ENCODE measurements at places on chromosomes 7 and 10.

- DNase-seq: no peak
Observed at GRCh38 chr10:58318346-58318745, 16.5 kb upstream of the UBE2D1 start.

GRCh38 chr10:98423691-98424120, 8.7 kb upstream of the PYROXD2 start:
- no peak for DNase-seq

GRCh38 chr7:137652721-137653120, 194.1 kb downstream of the DGKI start:
- DNase-seq: no peak

DNA sequence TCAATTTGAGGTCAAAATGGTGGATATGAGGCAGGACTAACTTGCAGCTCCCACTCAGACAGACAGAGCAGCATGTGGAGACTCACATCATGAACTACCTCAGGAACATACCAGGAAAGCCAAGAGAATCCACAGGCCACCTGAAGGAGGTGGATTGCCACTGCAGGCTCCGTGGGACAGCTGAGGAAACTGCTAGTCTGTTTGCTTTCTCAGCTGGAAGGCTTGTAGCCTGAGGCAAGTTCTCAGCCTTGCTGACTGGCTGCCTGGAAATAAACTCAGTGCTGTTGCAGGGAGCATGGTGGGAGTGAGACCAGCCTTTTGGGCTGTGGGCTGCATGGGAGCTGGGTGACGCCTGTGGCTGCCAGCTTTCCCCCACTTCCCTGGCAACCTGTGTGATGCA, 202.9 kb downstream of the ZNF248 start:
- no peak for DNase-seq

DNA sequence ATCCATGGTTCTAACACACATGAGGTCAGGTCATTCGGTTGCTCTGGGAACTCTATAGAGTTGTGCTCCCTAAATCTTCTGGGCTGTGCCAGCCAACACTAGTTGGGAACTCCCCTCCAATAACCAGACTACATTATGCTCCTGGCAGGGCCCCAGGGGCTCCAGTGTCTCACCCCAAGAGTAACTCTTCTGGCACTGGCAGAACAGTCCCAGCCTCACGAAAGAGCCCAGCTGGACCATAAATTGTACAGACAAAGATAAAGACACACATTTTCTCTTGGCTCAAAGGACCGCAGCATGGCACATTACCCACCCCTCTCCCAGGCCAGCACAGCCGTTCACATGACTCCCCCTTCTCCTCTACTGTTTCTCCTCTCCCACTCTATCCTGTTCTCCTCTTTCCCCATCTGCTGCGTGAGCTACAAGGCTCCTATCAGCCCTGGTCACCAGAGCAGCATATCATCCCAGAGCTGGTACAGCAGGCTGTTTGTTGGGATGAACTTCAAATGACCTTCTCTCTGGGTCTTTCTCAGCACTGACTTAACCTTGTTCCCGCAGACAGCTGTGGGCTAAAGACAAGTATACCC, 230.6 kb downstream of the PLXNA4 start:
- no peak for DNase-seq

- DNase-seq: no peak
Observed at GRCh38 chr10:91596825-91597196, 36.1 kb downstream of the PPP1R3C start.

GRCh38 chr10:107054469-107055156, 109.9 kb downstream of the SORCS1 start:
- DNase-seq: no peak

DNA sequence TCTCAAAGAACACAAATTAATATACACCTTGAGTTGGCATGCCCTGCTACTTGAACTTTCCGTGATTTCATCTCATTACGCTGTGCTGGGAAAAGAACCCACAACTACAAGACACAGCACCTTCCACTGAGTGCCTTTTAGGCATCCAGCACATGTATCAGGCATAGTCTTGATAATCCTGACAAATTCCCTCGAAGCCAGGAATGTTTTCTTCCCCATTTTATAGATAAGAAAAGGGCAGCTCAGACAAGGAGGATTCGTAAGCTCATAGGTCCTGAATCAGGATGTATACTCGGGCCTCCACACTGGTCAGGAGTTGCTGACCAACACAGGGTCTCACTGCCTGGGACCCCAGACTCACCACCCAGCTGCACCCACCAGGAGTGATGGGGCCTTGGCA, 368.6 kb downstream of the TNS3 start:
- DNase-seq: no peak

GRCh38 chr7:132830941-132831340, 250.9 kb downstream of the CHCHD3 start:
- DNase-seq: no peak

DNA sequence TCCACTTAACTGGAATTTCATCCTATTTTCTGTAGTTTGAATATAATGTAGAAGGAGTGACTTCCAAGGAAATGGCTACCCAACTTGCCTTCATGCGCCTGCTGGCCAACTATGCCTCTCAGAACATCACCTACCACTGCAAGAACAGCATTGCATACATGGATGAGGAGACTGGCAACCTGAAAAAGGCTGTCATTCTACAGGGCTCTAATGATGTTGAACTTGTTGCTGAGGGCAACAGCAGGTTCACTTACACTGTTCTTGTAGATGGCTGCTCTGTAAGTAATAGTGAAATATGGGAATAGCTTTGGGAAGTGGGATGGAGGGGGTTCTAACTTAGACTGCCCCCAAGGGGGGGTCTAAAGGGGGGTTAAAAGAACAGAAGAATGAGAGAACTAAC, 34.5 kb downstream of the COL1A2 start:
- no peak for DNase-seq

Measured in activated T-cell treated with anti-CD3 and anti-CD28 coated beads, Interleukin-2, amount 50 U/mL, for 72 hours (primary cell).